ENCODE measurements at places on chromosomes 3 and 15. TPM values are rescaled to one million over a fixed set of nuclear protein-coding genes. Genes with fewer than 3 reads are reported as not detected.

DNA sequence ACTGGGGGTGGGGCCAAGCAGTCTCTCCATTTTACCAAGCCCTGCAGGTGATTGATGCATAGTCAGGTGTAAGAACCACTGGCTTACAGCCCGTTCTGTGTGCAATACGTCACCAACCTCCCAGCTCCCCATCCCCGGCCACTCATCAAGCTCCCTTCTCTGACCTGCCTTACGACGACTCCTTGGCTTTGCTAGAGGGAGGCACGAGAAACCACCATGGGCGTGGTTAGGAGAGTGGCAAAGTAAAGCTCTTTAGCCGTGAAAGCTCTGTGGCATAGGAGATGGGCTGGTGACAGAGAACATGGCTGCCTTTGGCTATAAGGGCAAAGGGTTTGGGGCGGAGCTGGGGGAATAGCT, 109.1 kb downstream of the BDH1 start:
- DNase-seq: no peak

DNA sequence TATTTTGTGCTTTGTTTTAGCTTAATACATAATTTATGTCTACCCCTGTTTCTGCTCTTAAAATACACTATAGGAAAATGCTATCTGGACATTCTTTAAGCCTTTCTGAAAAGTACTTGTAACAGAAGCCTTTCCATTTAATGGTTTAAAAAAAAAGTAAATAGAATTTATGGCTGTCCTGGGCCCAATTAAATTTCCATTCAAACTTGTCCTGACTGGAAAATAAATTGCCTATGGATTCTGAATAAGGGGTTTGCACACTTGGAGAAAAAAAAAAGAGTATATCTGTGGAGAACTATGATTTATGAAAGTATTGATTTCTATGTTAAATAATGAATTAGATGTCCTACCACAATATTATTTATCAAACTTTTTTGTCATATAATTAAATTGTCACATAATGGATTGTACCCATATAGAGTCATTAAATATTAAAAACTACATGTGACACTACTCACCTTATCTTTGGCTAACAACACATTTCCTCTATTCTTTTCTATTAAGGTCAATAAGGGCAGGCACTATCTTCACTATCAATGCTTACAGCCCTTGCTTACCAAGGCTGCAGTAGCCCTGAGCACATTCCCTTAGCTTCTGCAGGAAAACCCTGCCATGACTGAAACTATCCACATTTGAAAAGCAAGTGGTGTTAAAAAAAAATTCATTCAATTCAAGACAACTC, 396.1 kb upstream of the ROBO2 start:
- no peak for DNase-seq

- DNase-seq: no peak
These were observed 27.1 kb downstream of the EHD4 start for GRCh38 chr15:41945221-41945620.

DNA sequence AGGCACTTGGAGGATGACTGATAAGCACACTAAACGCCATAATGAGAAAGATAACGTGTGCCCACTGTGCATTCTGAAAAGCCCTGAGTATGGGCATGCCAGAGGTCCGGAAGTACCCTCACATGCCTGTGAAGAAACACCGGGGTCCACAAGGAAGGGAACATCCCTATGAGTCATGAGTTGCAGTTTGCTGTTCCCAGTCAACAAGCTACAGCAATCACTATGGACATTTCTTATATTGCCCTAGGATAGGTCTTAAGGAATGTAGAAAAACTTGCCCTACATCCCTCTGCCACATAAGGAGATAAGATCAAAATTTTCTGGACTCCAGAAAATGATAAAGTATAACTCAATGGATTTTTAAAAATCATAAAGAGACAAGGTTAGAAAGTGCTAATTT, 9.9 kb downstream of the MB21D2 start:
- no peak for DNase-seq

DNA sequence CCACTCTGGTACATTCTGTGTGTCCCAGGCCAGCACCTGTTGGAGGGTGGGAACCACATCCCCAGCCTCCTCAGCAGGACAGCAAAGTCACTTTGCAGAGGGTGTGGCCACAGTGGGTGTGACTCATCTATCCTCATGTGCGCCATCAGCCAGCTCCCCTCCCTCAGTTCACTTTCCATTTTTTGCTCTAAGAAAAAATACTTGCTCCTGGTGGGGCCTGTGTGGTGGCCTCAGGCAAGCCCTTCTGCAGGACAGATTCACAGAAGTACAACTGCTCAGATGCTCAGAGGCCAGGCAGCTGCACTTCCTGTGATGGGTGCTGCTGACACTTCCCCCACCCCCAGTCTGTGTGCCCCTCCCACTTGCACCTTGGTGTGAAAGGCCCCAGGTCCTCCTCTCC, 78.3 kb upstream of the ALDH1L1 start:
- DNase-seq: no peak

Gene SLC22A14
- 0.39 TPM for polyA plus RNA-seq

Gene CLPX
- 39.5 TPM for polyA plus RNA-seq

Measured in forelimb muscle (tissue), 1 donor.